ENCODE measurements at places on chromosomes 2 and 18. TPM values are rescaled to one million over a fixed set of nuclear protein-coding genes. Genes with fewer than 3 reads are reported as not detected.

The MYCN gene
- polyA plus RNA-seq = 0.22 TPM

The ARHGAP15 gene
- 3.1 TPM for polyA plus RNA-seq

The SERPINB10 gene
- not detected for polyA plus RNA-seq

The KCNS3 gene
- polyA plus RNA-seq = 2.5 TPM

The SLC11A1 gene
- polyA plus RNA-seq = 8.9 TPM

The CAPN14 gene
- polyA plus RNA-seq = 0.07 TPM

The CCBE1 gene
- 1.00 TPM for polyA plus RNA-seq

The ZNF516 gene
- polyA plus RNA-seq = 4.9 TPM

The AAMP gene
- 150 TPM for polyA plus RNA-seq

The SH3RF3 gene
- 15.7 TPM for polyA plus RNA-seq

The LRP1B gene
- 0.04 TPM for polyA plus RNA-seq

The IGFBP5 gene
- 108 TPM for polyA plus RNA-seq

The ATOH8 gene
- polyA plus RNA-seq = 37.9 TPM

The KIF3C gene
- polyA plus RNA-seq = 1.3 TPM

The IL1RN gene
- polyA plus RNA-seq = 0.60 TPM

The ATRAID gene
- polyA plus RNA-seq = 195 TPM

The CELF4 gene
- polyA plus RNA-seq = 0.11 TPM

The UBE2E3 gene
- 66.5 TPM for polyA plus RNA-seq

The PDE1A gene
- polyA plus RNA-seq = 3.9 TPM

The CYTIP gene
- 1.00 TPM for polyA plus RNA-seq

The LOXL3 gene
- 3.5 TPM for polyA plus RNA-seq

The OBSL1 gene
- 88.1 TPM for polyA plus RNA-seq

The FAM161A gene
- polyA plus RNA-seq = 0.84 TPM

The TNS1 gene
- polyA plus RNA-seq = 243 TPM

The TRIB2 gene
- 31.2 TPM for polyA plus RNA-seq

All from heart left ventricle (tissue), 16 donors.